ENCODE measurements at places on chromosomes 1 and 21.

DNA sequence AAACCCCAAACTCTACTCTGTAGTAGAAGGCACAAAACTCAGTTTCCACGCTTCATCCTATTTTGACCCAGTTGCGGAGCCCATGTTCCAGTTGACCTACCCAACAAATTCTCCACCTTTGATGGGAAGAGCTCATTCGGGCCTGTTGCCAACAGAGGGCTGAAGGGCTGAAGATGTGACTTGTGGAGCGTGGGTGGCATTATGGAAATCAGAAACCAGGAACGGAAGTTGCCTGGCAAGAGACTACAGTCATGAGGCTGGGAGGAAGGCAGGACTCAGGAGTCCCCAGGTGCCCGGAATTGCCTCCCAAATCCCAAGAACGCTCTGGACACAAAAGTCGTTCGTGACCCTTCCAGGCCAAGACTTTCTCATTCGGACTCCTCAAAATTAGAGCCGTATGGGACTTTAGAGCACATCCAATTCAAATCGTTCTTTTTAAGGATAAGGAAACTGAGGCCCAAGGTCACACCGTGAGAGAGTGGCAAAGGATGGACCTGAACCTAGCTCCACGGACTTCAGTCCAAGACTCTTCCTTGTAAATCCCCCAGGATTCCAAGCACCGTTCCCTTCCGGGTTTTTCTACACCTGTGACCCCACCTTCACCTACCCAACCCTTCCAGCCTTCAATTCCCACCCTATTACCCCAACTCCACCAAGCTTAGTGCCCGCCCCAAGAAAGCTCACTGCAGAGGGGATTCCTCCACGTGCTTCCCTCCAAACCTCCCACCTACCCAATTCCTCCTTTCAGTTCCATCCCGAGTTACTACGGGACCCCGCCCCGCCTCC is 739 bp downstream of the SMG5 start:
- DNase-seq = no peak

DNA sequence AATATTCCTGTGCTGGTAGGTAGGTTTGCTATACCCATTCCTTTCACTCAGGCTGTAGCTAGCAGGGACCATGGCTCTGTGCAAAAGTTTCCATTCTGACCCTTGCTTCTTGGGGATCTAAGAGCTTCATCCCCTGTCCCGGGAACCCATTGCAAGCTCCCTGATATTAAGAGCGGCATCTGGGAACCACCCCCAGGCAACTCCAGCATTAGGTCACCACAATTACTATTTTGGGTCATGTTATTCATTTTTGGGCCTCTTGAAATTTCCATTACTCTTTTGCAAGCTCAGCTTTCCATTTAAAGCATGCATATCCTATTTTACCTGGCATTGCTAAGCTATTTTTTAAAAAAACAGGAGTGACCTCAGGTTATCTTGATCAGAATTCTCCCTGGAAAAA is 22.1 kb upstream of the ACTRT2 start:
- DNase-seq = no peak

GRCh38 chr1:117162816-117163215 is 41.3 kb upstream of the TRIM45 start:
- DNase-seq = no peak

- no peak for DNase-seq
Measured at GRCh38 chr1:4005431-4005830, 105.4 kb upstream of the C1orf174 start.

DNA sequence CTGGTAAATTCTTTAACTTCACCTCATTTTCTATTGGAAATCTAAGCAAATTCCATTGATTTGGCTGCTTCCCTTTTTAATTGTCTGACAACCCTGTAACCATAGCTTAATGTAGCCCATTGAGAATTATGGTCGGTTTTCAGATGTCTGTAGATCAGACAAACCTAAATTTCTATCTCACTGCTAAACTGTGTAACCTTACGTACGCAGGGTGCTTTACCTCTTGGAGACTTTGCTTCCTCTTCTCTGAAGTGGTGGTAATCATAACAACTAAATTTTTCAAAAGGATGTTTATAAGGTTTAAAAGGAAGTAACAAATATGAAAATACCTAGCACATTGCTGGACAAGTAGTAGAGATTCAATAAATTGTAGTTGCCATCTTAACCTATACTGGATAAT is 25.9 kb downstream of the IFNAR1 start:
- DNase-seq = no peak

GRCh38 chr1:182054698-182055326 is 6.7 kb downstream of the ZNF648 start:
- DNase-seq = peak; percentile 51

DNA sequence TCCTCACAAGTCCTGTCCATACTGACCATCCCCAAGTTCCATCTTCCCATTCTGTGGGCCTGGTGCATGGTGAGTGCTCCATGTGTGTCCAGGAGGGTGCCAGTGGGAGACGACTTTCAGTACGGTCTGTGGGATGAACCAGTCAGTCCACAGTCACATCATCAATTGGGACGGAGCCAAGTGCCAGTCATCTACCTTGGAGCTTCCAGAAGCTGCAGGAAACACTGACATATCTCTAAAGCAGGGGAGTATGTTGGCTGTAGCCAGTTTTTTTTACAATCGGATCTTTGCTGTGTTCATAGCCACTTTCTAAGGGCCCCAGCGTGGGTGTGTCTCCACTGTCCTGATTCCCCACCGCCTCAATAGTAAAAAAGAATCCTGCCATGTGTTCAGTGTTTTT is 13.6 kb upstream of the TRIM17 start:
- DNase-seq = no peak

- DNase-seq = peak; percentile 15
Measured at GRCh38 chr1:150576794-150577556, 2.4 kb downstream of the MCL1 start.

DNA sequence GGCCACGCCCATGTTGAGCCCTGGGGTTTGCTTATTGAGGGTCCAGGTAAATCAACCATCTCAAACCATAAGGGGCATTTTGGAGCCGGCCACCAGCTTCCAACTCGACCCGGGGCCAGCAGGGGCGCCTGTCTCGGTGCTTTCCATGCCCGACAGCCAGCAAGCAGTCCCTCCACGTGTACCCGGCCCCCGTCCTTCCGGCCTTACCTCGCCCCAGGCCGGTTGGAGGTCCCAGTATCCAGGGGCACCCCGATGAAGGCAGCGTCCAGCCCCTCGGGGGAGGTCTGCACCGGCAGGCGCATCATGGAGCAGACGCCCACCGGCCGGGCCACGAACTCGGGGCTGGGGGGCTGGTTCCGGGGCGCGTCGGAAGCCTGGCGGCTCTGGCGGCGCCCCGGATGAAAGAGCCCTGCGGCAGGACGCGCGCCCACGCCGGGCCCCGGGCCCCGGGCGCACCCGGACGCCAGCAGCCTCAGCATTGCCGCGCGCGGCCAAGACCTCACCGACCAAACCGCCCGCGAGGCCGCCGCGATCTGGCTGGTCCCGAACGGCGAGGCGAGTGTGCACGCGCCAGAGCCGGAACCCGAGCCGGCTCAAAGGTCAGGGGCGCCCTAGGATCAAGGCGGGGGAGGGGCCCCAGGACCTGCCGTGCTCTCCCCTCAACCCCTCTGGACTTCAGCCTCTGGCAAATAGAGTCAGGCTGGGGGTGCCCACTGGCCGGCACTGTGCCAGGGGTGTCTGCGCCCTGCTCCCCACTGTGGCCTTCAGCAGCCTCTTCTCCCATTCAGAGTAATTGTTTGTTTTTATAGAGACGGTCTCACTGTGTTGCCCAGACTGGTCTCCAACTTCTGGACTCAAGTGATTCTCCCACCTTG is at the start of gene AGMAT:
Gene AGMAT (minus strand): TSS at position 563 of the 875 bp plus-strand sequence. CDS start 84 bp downstream, at position 479.
- peak; percentile 52 for DNase-seq

GRCh38 chr1:32754317-32755097 is 51.9 kb upstream of the SYNC start:
- no peak for DNase-seq

GRCh38 chr1:15847100-15847892 is at the start of gene SPEN:
Gene SPEN, plus strand, starts transcription at chr1:15847707. Its CDS starts 361 bp downstream, at chr1:15848068.
- DNase-seq = peak; percentile 98

DNA sequence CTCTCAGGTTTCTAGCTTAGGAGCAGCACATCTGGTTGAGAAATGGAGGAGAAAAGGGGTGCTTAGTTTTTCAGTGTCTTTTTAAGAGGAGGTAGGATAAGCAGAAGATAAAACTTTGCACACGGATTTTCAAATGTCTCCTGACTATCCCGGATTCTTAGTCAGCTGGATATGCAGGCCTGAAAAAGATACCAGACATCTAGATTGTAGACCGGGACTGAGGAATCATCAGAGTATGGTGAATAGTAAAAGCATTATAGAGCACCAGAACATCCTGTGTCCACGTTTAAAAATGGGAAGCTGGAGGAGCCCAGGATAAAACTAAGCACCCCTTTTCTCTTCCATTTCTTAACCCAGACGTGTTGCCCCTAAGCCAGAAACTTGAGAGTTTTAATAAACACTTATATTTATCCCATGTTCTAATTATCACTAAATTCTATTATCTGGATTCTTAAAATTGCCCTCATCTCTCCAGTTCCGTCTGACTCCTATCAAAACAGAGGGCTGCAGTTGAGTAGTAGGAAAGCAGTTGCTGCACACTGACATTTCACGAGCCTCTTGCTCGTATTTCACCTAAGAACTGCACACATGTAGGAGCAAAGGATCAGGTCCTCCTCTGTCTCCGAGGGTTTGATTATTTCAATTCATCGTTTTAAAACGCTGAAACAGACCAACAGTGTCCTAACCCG is 609 bp downstream of the PIGK start:
- no peak for DNase-seq

- DNase-seq = no peak
Measured at GRCh38 chr21:37462087-37462861, 95.7 kb downstream of the DYRK1A start.

DNA sequence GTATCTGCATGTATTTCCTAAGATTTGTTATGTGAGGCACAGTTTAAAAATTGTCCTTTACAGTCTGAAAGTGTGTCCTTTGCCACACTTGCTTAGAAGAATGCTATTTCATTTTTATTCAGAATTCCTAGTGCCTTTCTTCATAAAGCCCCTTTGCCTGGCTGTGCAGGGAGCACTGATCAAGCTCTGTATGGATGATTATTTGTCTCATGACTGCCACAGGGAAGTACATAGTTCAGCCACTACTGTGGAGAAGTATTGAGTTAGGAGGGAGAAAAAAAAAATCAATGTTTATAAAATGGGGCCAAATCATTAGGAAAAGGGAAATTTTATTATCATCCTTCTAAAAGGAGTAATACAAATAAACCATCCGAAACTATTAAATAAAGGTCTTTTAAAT is 51.4 kb downstream of the LHX4 start:
- no peak for DNase-seq

DNA sequence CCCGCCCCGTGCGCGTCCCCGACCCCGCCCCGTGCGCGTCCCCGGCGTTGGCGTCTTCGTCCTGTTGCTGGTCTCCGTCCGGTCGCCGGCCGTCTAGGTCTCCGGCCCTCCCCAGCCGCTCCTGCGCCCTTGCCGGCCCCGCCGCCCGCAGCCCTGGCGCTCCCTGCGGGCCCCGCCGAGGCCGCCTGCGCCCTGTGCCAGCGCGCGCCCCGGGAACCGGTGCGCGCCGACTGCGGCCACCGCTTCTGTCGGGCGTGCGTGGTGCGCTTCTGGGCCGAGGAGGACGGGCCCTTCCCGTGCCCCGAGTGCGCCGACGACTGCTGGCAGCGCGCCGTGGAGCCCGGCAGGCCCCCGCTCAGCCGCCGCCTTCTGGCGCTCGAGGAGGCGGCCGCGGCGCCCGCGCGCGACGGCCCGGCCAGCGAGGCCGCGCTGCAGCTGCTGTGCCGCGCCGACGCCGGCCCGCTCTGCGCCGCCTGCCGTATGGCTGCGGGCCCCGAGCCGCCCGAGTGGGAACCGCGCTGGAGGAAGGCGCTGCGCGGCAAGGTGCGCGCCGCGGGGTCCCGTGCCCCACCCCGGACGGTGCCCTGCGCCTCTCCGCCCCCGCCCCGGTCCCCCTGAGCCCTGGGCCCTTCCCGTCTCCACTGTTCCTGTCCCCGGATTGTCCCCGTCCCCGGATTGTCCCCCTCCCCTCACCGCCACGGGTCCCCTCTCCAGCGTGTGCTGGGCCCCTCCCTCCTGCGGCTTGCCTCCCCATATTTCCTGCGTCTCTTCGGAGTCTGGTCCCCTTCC is at the start of gene RNF187:
Gene RNF187 (plus strand): TSS at position 47 of the 789 bp plus-strand sequence.
- DNase-seq = peak; percentile 78

DNA sequence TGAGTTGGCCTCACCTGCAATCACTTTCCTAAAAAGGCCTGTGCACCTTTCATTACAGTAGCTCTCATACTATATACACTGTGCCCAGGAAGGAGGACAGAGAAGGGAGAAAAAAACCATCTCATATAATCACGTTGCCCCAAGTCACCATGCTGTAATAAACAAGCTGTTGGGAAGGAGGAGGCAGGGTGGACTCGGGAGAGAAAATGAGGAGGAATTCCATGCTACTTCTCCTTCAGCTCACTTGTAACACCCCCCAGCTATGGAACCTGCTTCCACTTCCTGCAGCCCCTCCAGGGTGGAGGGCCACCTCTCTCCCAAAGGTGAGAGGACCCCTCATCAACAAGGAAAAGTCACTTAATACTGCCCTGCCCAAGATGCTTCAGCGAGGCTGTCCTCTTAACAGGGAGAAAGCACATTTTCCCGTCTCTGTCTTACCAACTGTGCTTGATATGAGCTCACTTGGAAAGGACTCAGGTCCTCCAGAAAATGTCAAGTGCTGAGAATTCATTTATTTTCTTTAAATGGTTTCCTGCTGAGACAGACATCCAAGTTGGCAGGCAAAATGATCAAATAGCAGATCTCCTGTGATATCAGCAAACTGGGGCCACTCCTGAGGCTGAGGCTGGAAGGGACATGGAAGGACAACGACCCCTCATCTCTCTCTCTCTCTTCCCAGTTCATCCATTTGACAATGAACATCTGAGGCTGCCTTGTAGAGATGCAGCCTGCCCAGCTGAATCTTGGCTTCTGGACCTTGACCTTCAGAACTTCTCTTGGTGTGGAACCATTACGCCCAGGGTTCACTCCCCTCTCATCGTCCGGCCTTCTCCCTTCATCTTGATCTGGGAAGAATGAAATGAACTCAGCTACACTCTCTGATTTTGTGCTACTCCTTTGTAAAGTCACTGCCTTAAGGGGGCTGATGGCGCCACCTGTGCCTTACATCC is 54.0 kb downstream of the CAPN9 start:
- no peak for DNase-seq

DNA sequence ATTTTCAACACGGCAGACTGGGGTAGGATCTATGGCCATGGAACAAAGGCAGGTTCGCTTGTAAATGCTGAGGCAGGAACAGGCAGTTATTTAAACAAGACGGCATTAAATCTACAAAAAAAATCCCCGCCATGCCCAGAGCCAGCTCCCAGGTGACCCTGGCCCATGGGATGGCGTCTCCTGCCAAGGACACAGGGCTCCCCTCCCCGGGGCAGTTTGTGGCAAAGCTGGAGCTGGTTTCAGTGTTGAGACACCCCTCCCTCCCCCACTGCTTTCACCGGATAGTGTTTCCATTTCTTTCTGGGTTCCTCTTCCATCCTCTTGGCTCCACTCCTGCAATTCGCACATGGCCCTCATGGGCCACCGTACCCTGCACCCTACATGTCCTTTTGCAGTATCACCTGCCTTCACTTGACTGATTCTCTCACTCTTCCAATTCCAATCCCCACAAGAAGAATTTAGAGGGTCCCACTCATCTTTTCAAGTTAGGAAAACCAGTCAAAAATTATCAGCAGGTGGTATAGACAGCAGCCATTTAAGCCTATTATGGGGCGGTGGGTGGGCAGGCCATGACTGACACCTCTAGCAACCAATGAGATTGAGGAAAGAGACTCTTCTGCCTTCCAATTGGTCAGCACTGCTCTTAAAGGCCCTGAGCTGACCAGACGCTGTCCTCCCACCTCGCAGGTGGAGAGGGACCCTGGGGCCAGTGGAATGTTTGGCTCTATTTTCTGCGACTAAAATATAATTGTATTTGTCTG is 52.0 kb downstream of the OLIG1 start:
- no peak for DNase-seq

Measured in CD4-positive, alpha-beta T cell treated with Interleukin-4 for 1 hour (primary cell).